ENCODE measurements at places on chromosomes 12 and 14.

GRCh38 chr14:90274808-90275457 lies 18.6 kb downstream of the PSMC1 start:
- DNase-seq: peak; percentile 59

- DNase-seq: no peak
Measured at GRCh38 chr14:28778138-28779117, 11.8 kb downstream of the FOXG1 start.

DNA sequence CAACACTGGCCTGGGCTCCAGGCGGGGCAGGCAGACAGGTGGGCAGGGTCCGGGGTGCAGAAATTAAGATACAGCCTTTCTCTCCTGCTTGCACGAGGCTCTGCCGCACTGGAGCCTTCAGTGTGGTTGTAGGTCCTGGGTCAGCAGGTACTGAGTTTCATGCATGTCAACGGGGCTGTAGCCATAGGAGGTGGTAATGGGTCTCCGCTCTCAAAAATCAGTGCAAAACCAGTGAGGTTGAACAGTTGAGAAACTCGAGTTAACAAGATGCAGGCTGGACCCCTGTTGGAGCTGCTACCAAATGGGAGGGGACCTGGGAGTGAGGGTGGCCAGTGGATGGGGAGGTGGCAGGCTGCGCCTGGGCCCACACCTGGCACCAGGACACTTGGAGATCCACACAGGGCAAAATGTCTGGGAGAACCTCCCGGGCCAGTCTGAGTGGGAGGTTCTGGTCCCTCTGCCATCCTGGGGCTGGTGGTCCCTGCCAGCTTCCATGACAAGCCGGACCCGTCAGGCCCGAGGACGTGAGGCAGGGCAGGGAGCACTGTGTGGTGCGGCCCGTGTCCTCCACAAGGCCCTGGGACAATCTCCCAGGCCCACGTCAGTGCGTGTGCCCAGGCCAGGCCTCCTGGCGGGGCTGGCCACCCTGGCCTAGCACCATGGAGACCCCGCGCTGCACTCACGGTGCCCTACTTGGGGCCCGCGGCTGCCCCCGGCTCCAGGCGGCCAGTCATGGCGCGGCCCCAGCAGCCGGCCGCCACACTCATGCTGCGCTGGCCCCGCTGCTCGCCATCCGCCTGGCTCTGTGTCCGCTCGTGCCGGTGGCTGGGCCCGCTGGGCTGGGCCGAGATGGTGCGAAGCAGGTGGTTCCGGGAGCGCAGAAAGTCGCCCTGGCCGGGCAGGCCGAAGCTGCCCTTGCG lies 5.1 kb downstream of the ARL6IP4 start:
- no peak for DNase-seq

- no peak for DNase-seq
Measured at GRCh38 chr12:15346488-15346887, 24.2 kb downstream of the PTPRO start.

DNA sequence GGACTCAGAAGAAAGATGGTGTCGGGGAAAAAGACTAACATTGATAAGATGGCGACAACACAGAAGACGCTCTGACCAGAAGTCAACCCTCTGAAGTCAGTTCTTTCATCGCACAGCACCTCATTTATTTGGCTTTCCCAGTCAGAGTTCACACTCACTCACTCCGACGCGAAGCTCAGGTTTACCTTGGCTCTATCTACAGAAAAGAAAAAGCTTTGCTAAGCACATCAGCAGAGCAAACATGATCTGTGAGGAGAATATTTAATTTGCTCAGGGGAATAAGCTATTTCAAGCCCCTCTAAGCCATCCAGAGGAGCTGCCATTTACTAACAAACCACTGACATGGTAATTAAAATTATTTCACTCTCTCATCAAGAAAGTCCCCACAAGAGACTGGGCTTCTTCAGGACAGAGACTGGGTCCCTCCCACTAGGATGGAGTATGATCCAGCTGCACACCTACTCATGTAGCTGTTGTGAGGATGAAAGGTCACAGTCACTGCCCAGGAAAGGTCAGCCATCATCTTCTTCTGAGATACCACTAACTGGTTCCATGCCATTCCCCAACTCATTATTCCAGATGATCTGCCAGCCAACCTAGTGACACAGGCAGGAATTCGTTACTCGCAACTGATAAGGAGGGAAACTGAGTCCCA lies 111.4 kb downstream of the TTC7B start:
- no peak for DNase-seq

DNA sequence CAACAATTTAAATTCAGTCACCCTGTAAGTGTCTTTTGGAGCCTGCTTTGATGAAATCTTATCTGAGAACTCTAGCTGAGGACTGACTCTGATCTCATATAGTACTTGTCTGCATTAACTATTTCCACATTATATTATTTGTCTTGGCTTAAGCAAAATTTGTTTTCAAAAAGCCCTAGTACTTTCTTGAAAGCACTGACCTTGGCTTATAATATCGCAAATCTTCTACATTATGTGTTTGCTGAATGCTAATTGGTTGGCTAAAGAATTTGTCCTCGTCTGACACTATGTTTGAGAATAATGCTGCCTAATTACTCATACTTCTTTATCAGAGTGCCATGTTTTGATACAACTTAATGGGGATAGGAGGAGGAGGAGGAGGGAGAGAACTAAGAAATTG lies 46.9 kb upstream of the FLRT2 start:
- no peak for DNase-seq

DNA sequence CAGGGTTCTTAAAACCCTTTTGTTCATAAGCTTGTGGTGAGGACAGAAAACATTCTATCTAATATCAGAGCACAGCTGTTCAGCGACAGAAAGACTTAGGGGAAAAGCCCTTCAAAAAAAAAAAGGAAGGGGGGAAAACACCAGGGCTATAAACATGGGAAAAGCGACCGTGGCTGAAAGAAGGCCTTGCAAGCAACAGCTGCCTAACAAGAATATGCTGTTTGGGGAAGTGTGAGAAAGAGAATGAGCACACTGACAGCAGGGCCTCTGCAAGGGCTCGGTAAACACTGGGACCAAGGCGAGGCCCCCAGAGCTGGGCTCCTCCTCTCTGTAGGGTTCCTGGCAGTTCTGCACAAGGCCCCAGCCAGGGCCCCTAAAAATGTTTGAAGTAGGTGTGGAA lies 27.4 kb upstream of the CCND2 start:
- no peak for DNase-seq

DNA sequence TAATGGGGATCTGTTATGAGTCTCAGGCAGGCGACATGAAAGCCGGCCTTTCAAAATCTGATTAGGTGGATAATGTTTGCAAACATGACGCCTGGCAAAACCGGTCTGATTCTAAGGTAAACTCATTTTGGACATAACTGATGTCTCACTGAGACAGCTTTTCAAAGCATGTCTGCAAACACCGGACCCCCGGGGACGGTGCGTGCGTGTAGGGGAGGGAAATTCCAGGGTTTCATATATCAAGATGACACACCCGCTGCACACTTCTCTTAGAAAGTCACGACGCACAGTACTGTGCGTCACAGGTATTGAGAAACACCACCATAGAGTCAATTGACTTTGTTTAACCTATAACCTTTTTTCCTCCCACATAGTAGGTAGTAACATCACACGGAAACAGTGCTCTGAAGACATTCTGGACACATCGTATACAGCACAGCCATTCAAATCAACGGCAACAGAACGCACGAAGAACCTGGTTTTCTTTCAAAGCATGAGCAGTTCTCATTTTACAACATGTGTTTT lies 43.9 kb upstream of the TESC start:
- DNase-seq: no peak

DNA sequence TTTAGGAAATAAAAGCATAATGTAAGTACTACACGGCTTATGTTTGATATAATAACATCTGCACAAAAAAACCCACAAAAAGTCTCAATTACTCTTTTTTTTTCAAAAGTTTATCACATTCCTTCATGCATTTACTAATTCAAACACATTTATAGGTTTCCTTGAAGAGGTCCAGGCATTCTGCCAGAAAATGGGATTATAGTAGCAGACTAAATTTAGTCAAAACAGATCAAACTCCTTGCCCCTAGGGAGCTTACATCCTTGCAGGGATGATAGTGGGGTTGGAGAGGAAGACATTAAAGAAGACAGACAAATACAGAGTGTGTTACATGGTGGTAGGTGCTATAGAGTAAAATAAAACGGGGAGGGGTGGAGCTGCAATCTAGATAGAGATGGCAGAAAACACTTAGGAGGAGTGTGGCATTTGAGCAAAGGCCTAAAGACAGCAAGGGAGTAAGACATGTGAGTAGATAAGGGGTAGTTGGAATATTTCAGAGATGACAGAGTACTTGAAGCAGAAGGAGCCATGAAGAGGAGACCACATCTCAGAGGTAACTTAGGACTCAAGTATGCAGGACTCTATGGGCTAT lies 266.9 kb downstream of the PPFIA2 start:
- peak; percentile 0 for DNase-seq

DNA sequence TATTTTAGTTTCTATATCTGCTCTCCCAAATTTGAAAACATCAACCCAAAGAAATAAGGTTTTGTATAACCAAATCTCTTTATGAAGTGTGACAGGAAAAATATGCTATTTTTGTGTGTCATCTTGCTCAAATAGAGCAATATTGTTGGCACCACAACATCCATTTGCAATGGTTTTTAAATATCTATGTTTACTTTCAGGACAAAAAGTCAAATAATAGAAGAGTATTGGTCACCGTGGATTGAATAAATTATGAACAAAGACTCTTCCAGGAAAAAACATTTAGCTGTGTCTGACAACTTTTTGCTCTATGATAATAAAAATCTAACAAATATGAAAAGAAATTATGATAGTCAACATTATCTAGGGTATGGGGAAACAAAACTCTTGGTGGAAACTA lies 439.2 kb downstream of the BTG1 start:
- DNase-seq: no peak

DNA sequence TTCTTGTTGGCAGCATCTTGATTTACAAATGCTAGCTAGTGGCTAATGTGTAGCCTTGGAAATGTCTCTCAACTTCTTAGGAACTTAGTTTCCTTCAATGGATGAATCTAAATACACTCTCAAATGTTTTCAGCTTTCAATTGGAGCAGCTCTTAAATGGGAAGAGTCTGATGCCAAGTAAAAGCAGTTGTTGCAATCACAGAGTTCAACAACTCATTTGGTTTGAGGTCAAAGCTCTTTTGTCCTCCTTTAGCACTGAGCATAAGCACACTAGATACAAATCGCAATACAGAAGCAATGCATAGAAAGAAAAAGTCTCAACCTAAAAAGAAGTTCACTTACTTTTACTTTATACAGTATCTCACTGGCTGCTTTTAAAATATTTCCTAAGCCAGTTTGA lies 986.1 kb upstream of the FLRT2 start:
- DNase-seq: no peak

- no peak for DNase-seq
Measured at GRCh38 chr12:93244514-93245077, 133.1 kb upstream of the NUDT4 start.

- peak; percentile 71 for DNase-seq
Measured at GRCh38 chr12:95218150-95219133, 835 bp downstream of the VEZT start.

- no peak for DNase-seq
Measured at GRCh38 chr14:62663456-62663821, 381.8 kb downstream of the KCNH5 start.

DNA sequence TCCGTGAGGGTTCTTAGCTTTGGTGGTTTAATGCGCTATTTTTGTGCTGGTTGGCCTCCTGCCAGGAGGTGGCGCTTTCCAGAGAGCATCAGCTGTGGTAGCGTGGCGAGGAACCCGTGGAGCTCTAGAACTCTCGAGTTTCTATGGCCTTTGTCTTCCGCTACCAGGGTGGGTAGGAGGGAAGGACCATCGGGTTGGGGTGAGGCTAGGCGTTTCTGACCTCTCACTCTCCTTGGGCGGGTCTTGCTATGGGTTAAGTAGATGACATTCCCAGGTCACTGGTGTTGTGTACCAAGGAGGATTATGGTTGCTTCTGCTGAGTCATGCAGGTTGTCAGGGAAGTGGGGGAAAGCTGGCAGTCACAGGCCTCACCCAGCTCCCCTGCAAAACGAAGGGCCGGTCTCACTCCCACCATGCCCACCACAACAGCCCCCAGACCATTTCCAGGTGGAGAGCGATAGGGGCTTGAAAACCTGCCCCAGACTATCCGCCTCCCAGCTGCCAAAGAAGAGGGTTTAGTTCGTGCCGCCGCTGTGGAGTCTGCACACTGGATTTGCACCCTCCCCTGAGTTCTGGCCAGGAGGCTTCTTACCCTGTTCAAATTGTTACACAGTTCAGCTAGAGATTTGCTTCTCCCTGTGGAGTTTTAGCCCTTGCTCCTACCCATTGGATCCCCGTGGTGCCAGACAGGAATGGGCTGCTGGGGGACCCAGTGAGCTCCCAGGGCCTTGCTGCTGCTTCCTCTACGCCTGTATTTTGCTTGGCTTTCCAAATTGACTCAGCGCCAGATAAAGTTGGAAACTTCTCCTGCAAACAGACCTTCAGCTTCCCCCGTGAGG lies 21.9 kb downstream of the RNFT2 start:
- DNase-seq: no peak

DNA sequence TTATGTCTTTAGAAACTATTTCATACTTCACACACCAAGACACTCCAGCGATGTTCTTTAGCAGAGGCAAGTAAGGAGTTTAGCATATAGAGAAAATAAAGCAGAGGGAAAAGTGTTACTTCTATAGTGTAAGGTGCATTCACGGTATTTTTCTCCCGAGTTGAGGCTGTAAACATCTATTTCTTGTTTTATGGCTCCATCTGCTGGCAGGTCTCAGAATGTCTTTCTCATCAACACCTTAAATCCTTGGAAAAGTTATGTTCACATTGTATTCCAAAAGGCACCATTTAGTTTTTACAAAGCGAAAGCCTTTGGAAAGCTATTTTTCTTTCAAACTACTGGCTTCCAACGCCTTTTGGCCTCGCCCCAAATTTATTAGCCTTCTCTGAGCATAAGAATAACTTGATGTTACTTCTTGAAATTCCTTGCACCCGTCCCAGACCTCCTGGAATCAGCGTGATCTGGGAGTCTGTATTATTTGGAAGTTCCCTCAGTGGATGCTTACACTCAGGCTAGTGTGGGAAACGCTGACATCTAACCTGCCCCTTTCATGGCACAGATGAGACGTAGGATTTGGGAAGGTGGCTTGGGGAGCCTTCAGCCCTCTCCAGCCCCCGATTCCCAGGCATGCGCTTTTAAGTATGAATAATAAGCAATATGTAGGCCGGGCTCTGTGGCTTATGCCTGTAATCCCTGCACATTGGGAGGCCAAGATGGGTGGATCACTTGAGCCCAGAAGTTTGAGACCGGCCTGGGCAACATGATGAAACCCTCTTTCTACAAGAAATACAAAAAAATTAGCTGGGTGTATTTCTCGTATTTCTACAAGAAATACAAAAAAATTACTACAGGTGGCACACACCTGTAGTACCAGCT lies 1.9 kb upstream of the PIWIL1 start:
- DNase-seq: peak; percentile 38

- DNase-seq: no peak
Measured at GRCh38 chr12:3138941-3139511, 61.8 kb downstream of the TSPAN9 start.

Measured in A172 (cell line).